ENCODE measurements at places on chromosomes 12 and 14. TPM values are rescaled to one million over a fixed set of nuclear protein-coding genes. Genes with fewer than 3 reads are reported as not detected.

Gene CMA1
- total RNA-seq = not detected

Gene PLCZ1
- not detected for total RNA-seq

Gene OAS2
- total RNA-seq = 148 TPM

Gene RASAL1
- 9.0 TPM for total RNA-seq

Gene TAS2R31
- 0.44 TPM for total RNA-seq

Gene GLRX5
- total RNA-seq = 37.9 TPM

Gene PPP1R13B
- 10.3 TPM for total RNA-seq

Gene INHBE
- 1.5 TPM for total RNA-seq

Gene RNASE7
- total RNA-seq = not detected

Gene C12orf50
- 0.11 TPM for total RNA-seq

Gene CARMIL3
- 0.74 TPM for total RNA-seq

Gene TAS2R7
- not detected for total RNA-seq

Gene MYF6
- total RNA-seq = not detected

Gene CELA1
- 0.18 TPM for total RNA-seq

Gene VEZT
- 72.7 TPM for total RNA-seq

Gene CCDC175
- not detected for total RNA-seq

Gene TIMELESS
- total RNA-seq = 47.3 TPM

Gene SLC4A8
- total RNA-seq = 1.7 TPM

Gene MDP1
- total RNA-seq = 4.5 TPM

Gene HOTAIR
- not detected for total RNA-seq

Gene SRRM4
- not detected for total RNA-seq

Gene PXN
- total RNA-seq = 104 TPM

Gene ADAMTS20
- not detected for total RNA-seq

Gene ARMH4
- total RNA-seq = not detected

Gene C14orf39
- total RNA-seq = not detected

Gene TDG
- 35.4 TPM for total RNA-seq

Gene APEX1
- total RNA-seq = 257 TPM

Gene CCDC177
- total RNA-seq = not detected

Gene MIA2
- total RNA-seq = 22.2 TPM

Gene GPR137C
- 0.14 TPM for total RNA-seq

Gene CLEC4D
- not detected for total RNA-seq

Gene AHNAK2
- 0.07 TPM for total RNA-seq
